ENCODE measurements at places on chromosomes 6 and 20.

DNA sequence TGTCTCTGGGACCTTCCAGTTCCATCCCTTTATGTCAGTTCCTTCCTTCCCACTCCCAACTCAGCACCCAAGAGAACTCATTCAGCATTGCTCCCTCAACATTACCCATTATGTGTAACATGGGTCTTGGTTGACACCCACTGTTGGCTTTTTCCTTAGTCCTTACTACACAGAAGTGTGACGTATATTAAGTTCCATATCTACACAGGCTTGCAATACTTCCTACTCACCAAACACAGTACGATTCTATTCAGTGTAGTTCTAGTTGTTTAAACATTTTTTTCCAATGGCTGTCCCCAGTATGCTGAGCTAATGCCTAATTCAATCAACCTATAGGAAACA lies 37.7 kb downstream of the ARHGAP18 start:
- DNase-seq, result no peak

GRCh38 chr20:8388707-8389106 lies 256.6 kb downstream of the PLCB1 start:
- no peak for DNase-seq

DNA sequence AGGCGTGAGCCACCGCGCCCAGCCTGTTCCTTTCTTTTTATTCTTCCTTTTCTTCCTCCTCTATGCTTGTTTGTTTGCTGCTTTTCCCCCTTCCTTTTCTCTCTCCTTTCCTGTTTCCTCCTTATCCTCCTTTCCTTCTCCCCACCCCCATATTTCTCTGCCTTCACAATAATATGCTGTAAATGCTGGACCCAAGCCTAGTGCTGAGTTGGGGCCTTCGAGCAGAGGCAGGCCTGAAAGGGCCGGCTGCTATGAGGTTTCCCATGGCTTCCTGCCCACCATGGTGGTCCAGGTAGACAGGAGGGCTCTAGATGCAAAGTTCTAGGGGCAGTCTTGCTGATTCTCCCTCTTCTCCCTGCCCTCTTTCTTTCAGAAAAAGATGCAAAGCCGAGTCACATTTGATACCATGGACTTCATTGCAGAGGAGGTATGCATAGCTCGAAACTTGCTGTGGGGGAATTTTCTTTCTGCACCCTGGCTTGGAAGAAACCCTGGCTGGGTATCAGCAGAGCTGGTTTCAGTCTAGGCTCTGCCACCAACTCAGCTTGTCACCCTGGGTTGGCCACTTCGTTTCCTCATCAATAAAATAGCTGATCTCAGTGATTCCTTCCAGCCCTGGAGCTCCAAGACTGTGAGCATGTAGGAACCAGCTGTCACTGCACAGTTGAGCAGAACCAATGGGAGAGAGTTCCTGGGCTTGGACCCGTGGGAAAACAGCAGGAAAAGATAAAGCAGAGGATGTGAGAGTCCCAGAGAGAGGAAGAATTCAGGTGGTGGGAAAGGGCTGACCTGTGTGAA lies 7.4 kb downstream of the CNBD2 start:
- DNase-seq, result no peak

- DNase-seq, result no peak
Measured at GRCh38 chr6:70763754-70764510, 96.2 kb downstream of the SMAP1 start.

DNA sequence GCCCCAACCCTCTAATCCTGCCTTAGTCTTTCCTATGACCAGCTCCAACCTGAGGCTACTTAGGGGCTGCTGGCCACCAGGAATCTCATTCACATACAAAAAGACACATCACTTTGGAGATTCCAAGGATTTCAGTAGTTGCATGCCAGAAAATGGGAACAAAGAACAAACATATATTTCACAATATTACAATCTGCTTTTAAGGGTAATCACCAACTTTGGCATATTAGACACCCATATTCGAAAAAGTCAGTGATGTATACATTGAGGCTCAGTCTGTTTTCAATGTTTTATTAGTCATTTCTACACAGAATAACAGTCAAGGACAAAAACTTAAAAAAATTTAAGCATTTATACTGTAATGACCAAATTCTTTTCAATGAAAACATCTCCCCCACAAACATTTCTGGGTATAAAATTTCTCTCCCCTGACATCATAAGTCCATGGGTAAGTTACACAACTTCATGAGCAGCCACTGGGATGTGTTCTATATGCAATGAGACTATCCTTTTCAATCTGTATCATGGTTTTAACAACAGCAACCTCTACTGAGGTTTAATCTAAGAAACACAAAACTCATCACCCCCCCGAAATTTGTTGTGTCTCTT lies 103.5 kb downstream of the MAP7 start:
- DNase-seq, result no peak

GRCh38 chr20:17357238-17357637 lies 130.4 kb downstream of the PCSK2 start:
- no peak for DNase-seq

DNA sequence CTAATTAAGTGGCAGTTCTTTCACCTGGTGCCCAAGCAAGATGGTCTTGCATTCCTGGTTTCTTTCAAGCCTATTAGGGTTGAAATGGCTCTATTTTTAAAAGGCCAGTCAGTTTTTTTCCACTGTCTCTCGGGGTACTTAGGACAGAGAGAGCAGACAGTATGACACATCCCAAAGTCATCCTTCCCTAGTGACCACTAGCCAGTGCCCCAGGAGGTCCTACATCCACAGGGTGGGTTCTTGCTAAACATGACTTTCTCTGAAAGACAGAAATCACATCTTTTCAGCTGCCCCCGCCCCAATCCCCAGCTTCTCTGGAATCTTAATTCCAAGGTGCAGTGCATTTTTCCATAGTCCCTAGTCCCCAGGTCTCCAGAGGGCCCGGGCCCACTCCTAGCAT lies 192.4 kb downstream of the SLC24A3 start:
- DNase-seq, result no peak

- DNase-seq, result no peak
Measured at GRCh38 chr6:15327271-15327670, 81.4 kb downstream of the JARID2 start.

- DNase-seq, result no peak
Measured at GRCh38 chr20:23646106-23646873, 8.5 kb upstream of the CST3 start.

DNA sequence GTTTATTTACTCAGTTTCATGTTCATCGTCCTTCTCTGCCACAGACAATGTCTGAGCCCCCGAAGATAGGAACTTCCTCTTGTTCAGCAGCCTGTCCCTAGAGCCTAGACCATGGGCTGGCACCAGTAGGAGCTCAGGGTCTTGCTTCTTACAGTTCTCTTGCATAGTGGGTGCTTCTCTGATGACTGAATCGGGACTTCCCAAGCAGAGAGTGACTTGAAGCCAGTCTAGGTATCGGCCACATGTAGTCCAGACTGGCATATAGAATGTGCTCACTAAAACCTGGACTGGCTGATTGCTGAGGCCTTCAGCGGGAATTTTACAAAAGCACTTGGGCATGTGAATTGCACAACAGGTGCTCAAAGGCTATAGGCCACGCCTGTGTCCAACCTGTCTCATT lies 52.0 kb downstream of the PRDM1 start:
- DNase-seq, result no peak

DNA sequence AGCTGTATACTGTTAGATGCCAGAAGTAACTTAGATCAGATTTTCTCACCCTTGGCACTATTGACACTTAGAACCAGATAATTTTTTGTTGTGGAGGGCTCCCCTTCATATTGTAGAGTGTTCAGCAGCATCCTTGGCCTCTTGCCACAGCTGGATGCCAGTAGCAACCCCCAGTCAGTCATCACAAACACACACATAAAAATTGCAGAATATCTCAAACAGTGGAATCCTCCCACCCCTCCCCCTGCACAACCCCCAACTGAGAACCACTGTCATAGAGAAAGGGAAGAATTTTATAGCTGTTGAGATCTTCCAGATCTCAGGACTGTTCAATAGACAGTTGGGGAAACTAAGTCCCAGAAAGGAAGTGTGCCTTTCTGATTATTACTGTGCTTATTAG lies 81.2 kb upstream of the VSTM2L start:
- DNase-seq, result no peak

DNA sequence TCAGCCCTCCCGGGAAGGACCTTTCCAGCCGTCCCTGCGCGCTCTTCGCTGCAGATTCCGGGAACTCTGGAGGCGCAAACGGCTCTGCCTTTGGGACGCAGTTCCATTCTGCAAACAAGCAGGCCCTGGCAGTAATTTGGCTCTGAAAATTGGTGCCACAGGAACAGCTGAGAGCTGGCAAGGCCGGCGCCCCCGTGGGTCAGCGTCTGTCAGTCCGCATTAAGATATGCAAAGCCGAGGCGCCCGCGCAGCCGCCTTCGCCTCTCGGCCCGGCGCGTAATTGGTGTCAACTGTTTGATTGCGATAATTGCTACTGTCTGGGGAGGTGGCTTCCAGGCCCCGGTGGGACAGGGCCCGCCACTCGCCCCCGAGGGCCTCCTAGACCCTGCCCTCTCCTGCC lies 73.6 kb downstream of the NCR2 start:
- DNase-seq, result no peak

GRCh38 chr6:44161997-44162338 lies 3.3 kb downstream of the CAPN11 start:
- no peak for DNase-seq

DNA sequence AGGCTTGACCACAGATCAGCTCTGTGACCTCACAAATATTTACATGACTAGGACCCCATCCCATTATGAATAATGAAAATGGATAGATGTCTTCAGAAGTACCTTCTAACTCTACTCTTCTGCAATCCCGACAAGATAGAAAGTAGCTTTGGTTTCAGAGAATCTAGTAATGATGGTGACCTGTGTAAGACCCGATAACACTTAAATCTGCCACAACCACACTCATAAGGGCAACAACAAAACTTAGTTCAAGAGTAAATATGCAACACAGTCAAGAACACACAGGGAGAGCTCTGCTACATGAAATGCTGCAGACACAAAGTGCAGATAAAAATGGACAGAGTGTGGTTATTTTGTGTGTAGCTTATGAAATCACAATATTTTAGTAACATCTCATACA lies 9.6 kb downstream of the CHD6 start:
- no peak for DNase-seq

GRCh38 chr20:33993576-33994221 lies at the start of gene RALY:
Gene RALY (plus strand): TSS chr20:33993911. CDS start chr20:34072075, 78,164 bp downstream.
- peak; percentile 91 for DNase-seq

GRCh38 chr6:2522521-2522920 lies 228.2 kb downstream of the MYLK4 start:
- DNase-seq, result no peak

DNA sequence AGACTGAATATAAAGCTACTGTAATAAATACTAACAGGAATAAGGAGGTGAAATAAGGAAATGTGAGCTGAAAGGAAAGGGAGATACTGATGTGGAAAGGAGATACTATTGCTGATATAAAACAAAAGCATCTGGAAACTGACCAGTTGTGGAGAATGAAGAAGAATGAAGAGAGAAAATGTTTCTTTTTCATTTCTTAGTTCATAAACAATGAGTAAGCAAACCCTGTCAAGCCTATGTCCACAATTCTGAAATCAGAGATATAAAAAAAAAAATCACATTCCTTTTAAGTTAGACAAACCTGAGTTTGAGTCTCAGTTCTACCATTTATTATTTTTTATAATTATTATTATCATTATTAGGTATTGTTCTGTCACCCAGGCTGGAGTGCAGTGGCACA lies 121.6 kb upstream of the GJE1 start:
- no peak for DNase-seq

- DNase-seq, result no peak
Measured at GRCh38 chr6:33641144-33641543, 20.0 kb downstream of the ITPR3 start.

- DNase-seq, result no peak
Measured at GRCh38 chr6:128509709-128510108, 10.7 kb downstream of the PTPRK start.

GRCh38 chr20:10330071-10330470 lies 104.0 kb downstream of the MKKS start:
- no peak for DNase-seq

DNA sequence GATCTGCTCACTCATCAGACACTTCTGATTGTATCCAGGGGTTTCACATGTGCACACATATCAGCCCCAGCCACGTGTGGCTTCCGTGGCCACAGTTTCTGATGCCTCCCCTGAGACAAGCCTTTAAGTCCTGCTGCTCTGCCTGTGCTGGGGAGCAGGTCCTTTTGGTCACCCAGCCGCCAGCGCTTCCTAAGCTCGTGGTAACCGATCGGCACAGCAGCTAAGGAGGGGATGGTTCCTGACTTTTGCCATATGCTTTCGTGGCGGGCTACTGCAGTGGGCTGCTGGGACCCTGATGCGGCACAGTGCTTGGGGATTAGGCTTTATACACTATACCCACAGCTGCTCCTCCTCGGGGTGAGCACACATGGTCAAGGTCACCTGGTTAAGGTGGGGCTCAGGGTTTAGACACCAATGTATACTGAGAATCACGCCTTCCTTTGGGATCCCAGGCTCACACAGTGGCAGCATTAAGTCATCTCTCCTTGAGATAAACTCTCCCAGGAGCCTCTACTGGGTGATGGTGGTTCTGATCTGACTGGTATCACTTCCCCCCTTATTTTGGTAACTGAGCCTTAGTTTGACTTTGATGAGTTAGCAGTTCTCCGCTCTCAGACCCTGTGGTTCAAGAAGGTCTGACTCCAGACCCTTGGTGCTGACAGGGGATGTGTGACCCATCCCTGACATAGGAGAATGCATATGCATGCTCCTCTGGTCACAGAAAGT lies 85.9 kb upstream of the KCNG1 start:
- no peak for DNase-seq

- no peak for DNase-seq
Measured at GRCh38 chr6:164048840-164049516, 634.5 kb downstream of the QKI start.

GRCh38 chr6:37756135-37756534 lies 58.5 kb upstream of the MDGA1 start:
- DNase-seq, result no peak

- DNase-seq, result no peak
Measured at GRCh38 chr20:38844963-38845362, 39.5 kb downstream of the PPP1R16B start.

DNA sequence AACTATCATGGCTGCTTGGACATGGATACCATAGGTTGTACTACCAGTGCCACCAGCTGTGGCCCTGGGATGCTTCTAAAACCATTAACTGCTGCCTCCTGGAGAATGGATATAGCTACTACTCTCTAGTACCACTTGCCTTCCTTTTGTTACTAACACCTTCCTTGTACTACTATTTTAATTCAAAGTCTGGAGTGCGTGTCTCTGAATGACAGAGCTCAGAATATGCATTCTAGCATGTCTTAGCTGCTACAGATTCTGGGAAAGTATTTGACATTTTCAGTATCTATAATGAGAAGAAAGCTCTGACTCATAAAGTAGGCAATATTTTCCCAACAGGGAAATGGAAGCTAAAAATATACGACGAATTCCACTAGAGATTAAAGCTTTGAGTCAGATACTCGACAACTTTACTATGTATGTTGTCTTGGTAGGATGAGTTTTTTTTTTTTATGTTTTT lies 112.3 kb downstream of the PFDN4 start:
- DNase-seq, result no peak

- DNase-seq, result no peak
Measured at GRCh38 chr6:166318649-166319600, 10.7 kb upstream of the PRR18 start.

GRCh38 chr20:53654932-53655624 lies 61.4 kb upstream of the ZNF217 start:
- no peak for DNase-seq

- DNase-seq, result no peak
Measured at GRCh38 chr20:12748359-12748994, 260.3 kb upstream of the SPTLC3 start.

GRCh38 chr20:42530855-42531448 lies 658.8 kb downstream of the PTPRT start:
- no peak for DNase-seq

Measured in stimulated activated CD8-positive, alpha-beta memory T cell treated with anti-CD3 and anti-CD28 coated beads, Interleukin-12 subunit alpha, Interleukin-12 subunit beta, amount 100 ng/mL, for 4 hours (primary cell).